Left kidney (tissue), 8 donors: ENCODE measurements at places on chromosomes 1 and 21. TPM values are rescaled to one million over a fixed set of nuclear protein-coding genes. Genes with fewer than 3 reads are reported as not detected.

DNA sequence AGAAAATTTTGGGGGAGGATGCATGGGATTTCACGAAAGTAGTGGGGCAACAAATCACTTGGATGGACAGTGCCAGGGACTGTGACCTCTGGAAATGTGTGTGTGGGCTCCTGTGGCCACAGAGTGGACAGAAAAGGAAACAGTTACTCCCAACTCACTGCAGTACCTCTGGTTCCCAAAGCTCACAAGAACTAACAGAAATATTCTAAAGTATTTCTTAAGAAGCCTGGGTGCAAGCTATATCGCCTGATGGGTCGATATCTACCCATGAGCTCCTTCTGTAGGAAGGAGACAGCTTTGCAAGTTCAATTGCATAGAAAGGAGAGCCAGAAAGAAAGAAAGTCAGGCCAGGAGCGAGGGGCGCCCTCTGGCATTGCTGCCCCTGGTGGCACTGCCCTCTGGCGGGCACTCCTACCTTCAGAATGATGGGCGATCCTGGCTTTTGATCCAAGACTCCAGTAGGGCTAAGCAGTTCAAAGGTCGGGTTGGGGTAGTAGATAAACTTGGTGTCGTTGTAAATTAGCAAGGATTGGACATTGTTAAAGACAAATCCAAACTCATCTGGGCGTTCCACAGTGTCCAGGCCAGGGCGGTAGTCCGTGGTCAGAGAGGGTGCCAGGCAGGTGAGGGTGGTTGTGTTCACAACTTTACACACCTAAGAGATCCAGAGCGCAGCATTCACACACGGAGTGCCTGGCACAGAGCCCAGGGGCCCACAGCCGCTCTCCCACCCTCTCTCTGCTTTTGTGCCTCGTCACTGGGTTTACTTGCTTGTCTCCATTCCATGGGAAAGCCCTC, 134.7 kb upstream of the CD34 start:
- DNase-seq = no peak

DNA sequence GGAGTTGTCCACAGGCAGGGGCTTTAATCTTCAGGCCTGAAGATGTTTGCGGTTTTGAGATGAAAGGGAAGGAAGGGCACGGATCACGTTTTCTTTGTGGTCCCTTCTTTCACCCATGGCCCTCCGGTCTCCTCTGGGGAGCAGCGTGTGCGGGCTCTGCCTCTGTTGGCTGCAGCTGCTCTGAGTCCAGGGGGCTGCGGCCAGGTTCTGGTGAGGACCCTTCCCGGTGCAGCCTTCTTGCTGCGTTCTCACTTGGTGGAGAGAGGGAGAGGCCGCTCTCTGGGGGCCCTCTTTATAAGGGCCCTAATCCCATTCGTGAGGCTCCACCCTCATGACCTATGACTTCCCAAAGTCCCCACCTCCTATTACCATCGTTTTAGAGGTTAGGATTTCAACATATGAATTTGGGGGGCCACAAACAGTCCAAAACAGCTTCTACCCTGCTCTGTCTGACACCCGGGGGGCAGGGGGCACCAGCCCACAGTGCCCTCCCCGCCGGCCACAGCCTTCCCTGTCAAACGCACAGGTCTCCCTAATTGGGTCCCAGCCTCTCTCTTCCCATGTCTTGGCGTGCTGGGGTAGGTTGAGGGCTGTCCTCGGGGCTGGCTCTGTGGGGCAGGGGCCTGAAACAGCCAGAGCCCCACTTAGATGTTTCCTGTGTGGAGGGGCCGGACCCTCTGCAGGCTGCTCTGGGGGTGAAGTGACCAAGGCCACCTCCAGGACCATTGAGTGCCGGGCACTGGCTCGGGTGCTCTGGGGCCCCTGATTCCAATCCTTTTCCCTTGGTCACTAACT, 100.1 kb upstream of the C1orf174 start:
- DNase-seq = no peak

- DNase-seq = no peak
These were observed 3.8 kb upstream of the SLAMF9 start for GRCh38 chr1:159957824-159958268.

GRCh38 chr1:118223426-118223825, 38.4 kb upstream of the SPAG17 start:
- peak; percentile 53 for DNase-seq

GRCh38 chr1:4963251-4963650, 308.8 kb downstream of the AJAP1 start:
- DNase-seq = no peak

- no peak for DNase-seq
These were observed 143.0 kb upstream of the ZRANB2 start for GRCh38 chr1:71223641-71224340.

DNA sequence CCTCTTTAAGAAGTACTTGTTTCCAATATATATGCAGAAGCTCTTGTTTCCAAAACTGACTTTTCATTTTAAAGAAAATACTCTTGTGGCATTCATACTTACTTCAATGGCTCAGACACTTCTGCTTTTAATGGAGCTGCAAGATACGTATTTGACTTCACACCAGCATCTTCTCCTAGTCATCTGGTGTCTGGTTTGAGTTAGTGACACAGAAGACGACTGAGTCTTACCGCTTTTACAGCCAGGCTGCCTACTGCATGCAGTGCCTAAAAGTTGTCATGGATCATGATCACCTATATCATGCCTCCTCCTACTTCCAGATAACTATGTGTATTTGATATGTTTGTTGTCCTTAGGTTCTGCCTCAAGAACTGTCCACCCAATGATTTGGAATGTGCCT, 185.9 kb downstream of the TPR start:
- DNase-seq = no peak

DNA sequence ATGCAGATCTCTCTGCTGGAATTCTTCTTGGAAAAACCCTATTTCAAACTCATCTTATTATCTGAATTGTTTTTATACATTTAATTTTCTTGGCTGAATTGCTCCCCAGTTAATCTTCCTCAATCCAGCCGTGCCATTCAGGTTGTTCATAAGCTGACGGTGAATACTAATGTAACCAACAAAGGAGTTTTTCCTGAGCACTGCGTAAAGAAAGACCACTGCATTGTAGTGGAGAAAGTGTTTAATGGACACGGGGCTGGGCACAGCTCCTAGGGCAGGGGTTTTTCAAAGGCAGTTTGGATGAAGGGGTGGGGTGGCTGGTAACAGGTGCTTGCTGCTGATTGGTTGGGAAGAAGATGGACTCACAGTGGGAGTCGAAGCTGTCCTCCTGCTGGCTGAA, 820.3 kb downstream of the ADGRL2 start:
- no peak for DNase-seq

GRCh38 chr21:32007456-32007855, 134.6 kb downstream of the HUNK start:
- no peak for DNase-seq

- no peak for DNase-seq
These were observed 27.3 kb downstream of the F11R start for GRCh38 chr1:160993544-160994193.

DNA sequence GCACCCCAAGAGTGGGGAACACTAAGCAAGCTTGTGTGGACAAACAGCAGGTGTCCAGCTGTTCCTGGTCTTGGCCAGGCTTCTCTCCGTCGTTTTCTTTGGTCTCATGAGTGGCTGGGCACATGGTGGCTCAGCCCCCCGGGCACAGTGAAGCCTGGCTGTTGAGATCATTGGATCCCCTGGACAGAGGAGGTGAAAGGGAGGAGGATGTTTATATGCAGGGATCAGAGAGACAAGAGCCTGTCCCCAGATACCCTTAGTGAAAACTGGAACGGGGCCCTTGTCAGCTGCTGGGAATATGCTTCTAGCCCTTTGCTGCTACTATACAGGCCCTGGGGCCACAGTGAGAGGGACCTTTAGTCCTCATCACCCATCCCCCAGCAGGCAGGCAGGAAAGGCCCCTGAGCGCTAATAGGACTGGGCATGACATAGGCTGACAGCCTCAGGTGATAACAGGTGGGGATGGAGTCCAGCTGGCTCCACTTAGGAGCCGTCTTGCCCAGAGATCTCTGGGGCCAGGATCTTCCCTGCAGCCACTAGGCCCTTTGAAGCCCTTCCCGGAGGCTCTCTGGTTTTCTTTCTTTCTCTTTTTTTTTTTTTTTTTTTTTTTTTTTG, 16.4 kb downstream of the EPHA8 start:
- DNase-seq = no peak

GRCh38 chr1:66253330-66253921, 280.5 kb upstream of the SGIP1 start:
- DNase-seq = peak; percentile 53

DNA sequence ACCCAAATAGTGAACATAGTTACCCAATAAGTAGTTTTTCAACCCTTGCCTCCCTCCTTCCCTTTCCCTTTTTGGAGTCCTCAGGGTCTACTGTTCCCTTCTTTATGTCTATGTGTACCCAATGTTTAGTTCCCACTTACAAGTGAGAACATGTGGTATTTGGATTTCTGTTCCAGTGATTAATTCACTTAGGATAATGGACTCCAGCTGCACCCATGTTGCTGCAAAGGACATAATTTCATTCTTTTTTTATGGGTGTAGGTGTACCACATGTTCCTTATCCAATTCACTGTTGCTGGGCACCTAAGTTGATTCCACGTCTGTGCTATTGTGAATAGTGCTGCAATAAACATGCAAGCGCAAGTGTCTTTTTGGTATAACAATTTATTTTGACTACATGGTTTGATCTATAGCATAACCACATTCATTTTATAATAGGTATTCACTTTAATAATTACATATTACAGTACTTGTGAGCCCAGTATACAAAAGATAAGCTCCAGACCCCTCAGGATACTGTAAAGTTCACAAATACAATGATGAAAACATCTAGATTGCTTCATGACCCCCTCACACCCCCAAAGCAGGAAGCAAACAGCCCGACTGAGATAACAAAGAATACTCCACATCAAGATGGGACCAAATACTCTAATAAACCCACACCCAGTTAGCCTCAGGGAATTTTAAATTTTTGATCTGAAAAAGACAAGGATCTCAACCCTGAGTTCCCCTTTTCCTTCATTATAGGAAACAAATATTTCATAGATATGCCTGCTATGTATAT, 45.3 kb downstream of the PUM1 start:
- DNase-seq = no peak

- no peak for DNase-seq
These were observed 42.6 kb upstream of the COL6A1 start for GRCh38 chr21:45938811-45939520.

- DNase-seq = no peak
These were observed 68.1 kb downstream of the PAPPA2 start for GRCh38 chr1:176531036-176531435.

- no peak for DNase-seq
These were observed 288.7 kb upstream of the USP25 start for GRCh38 chr21:15441060-15441493.

DNA sequence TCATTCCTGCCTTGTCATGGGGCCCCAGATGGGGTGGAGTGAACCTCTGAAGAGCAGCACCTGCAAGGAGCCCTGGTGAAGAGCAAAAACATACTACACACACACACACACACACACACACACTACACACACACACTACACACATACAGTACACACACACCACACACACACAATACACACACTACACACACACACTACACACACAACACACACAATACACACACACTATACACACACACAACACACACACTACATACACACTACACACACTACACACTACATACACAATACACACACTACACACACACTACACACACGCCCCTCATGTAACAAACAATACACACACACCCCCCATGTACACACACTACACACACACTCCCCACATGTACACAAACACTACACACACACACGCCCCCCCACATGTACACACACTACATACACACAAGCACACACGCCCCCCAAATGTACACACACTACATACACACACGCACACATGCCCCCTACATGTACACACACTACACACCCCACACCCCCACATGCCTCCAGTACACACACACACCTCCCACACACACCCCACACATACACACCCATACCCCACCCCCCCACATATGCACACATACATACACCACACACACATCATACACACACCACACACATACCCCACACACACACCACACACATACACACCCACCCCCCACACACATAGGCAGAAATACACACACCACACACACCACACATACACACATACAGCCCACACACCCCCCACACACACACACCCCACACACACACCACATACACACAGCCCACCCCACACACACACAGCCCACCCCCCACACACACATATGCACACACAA, 9.3 kb downstream of the SLC2A5 start:
- DNase-seq = no peak

Gene ATP1A4
- 0.15 TPM for polyA plus RNA-seq

Gene INSRR
- 1.8 TPM for polyA plus RNA-seq

Gene LAMC2
- 7.1 TPM for polyA plus RNA-seq

Gene CCDC27
- polyA plus RNA-seq = 0.20 TPM

Gene SERINC2
- polyA plus RNA-seq = 40.9 TPM

Gene CATSPER4
- 0.18 TPM for polyA plus RNA-seq

Gene RGS8
- polyA plus RNA-seq = 0.12 TPM

Gene S100A2
- 3.9 TPM for polyA plus RNA-seq

Gene LRRC53
- not detected for polyA plus RNA-seq

Gene TGFB2
- 14.0 TPM for polyA plus RNA-seq
